ENCODE measurements at places on chromosomes 1 and 21.

DNA sequence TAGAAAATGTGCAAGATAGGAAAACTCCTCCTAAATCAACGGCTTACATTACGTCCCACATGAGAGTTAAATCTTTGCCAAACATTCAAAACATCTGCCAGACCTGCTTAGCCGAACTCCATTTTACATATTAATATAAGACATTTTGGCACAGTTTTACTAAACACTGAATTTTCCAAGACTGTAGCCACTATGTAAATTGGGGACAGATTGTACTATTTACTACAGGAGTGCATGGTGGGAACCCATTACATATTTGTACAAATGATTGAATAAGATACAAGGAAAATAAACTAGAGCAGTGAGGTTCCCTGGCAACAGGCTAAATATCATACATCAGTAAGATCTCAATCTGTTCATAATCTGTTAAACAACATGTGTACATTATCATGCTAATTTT, 1234.4 kb downstream of the KCNT2 start:
- no peak for DNase-seq

DNA sequence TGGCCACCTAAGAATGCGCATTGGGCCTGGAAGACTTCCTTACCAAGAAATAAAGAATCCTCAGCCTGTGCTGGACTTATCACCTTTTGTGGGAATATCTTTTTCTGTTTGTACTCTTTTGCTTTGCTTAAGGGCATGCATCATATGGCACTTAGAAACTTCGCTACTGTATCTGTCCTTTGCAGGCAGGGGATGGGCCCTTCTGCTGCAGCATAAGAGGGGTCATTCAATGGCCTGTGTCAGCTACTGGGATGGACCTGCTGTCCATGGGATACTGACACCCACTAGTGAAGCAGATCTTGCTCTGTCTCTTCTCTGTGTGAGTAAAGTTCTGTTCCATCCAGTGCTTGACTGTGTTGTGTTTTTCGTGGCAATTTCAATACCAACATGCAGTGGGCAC, 239.0 kb upstream of the JUN start:
- no peak for DNase-seq

GRCh38 chr1:97926017-97926708, 5.3 kb upstream of the DPYD start:
- no peak for DNase-seq

DNA sequence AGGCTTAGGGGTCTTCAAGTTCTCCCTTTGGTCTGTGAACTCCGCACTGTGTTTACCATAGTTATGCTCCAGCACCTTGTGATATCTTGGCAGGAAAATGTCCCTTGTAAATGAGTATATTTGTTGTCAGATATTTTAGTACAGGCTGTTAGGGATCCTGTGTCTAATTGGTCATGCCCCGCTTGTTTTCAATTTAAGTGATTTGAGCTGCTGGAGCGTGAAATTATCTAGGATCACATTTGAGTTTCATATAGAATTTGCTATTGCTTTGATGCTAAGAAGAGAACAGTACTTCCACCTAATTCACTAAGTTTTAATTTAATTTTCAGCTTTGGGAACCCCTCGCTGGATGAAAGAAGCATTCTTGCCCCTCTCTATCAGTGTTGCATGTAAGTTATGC, 15.4 kb upstream of the TOR3A start:
- no peak for DNase-seq

DNA sequence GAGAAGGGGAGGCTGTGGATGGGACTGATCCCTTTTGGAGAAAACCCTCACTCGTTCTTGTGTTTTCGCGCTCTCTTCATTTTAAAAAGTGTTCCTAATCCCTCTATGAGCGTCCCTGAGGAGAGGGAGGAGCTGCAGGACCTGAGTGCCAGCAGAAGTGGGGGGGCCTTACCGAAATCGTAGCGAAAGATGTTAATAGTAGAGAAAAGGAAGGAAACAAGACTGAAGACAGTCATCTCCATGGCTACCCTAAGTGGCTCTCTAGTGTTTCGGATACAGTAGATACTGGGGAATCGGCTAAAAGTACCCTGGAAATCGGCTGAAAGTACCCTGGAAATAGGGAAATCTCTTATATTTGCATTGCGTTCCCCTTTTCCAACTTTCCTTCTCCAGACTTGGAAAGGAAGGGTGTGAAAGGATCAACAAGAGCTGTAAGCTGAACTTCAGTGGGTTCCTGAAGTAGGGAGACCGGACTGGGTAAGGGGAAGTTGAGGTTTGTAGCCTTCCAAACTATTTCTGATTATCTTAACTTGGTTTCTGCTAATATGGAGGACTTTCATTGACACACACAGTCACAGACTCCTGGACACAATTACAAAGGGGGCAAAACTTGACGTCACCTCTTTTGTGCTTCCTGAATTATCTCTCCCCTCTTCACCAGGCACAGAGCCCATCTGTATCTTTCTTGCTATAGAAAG, 486 bp upstream of the DSTYK start:
- DNase-seq, result no peak
